Common myeloid progenitor, CD34-positive (primary cell): ENCODE measurements at places on chromosomes 11 and 22.
A peak's percentile ranks its signal among the peaks of the same experiment; 100 is the strongest.

DNA sequence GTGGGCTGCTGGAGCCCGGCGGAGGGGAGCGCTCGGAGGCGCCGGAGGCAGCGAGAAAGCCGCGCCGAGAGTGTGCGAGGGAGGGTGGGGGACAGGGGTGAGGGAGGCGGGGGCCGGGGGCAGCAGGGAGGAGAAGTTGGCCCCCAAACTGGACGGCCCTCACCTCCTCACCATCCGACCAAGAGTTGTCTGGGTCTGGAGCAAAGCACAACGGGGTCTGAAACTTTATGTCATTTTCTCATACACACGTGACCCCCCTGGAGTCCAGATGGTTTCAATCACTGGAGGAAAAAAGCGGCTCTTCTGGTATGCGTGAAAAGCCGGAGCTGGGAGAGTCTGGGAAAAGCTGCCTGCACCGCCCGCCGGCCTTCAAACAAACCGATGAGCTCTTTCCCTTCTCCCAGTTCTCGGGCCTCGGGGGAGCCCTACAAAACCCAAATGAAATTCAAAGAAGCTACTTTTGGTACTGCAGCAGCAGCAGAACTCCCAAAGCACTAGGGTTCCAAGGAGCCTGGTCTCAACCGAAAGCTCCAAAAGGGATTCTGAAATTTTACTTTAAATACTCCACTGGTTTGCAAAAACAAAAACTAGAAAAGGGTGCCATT is 39.7 kb upstream of the AKIP1 start:
- no peak overlapping the region for H3K27ac ChIP-seq
- H3K36me3 ChIP-seq, result no peaks in the 10 kb centered on the region
- DNase-seq, result no peak
- H3K4me1 ChIP-seq, result peaks cover 4% of the 10 kb centered on the region
- peak overlapping the region; percentile 67 for H3K4me3 ChIP-seq
- H3K27me3 ChIP-seq, result peaks cover 20% of the 10 kb centered on the region

DNA sequence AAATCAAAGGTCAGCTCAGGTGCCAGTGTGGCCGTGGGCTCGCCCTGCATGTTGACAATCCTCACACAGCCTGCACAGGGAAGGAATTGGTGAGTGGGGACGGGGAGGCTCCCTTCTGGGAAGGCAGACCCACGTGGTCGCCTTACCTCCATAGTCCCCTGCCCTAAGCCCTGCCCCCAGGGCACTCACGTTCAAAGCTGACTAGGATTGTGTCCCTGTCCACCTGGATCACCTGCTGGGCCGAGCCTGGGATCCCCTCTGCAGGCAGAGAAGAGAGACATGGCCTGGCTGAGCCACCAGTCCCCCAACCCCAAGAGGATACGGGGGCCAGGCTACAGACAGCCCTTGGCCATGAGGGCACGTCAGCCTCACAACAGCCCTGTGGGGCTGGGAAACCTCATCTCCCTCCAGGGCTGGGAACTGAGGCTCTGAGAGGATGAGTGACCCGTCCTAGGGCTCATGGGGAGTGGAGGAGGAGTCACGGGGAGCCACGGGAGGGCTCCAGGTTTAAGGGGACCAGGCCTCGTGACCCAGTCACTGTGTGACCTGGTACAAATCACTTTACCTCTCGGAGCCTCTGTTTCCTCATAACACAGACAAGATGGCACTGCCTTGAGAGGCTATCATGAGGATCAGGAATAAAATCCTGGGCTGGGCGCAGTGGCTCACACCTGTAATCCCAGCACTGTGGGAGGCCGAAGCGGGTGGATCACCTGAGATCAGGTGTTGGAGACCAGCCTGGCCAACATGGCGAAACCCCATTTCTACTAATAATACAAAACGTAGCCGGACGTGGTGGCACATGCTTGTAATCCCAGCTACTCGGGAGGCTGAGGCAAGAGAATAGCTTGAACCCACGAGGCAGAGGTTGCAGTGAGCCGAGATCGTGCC is 12.1 kb upstream of the SF1 start:
- H3K36me3 ChIP-seq, result peaks cover 2% of the 10 kb centered on the region
- DNase-seq, result no peak
- H3K4me3 ChIP-seq, result no peak overlapping the region
- no peak overlapping the region for H3K27ac ChIP-seq

DNA sequence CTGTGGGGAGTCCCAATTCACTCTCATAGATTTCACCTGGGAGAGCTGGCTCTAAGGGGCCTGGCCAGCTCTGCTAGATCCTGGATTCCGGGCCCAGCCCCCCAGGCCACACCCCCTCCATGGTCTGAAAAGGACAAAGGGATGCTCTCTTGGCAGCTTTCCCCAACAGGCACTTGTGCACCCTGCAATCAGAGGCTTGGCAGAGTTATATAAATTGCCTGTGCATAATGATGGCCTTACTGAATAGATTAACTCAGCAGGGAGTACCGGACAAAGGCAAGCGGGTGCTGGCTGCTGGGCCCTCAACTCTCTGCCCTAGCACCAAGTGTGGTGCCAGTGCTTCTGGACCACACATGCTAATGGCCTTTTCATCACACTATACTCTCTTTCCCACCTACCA is 461.6 kb downstream of the BUD13 start:
- no peaks in the 10 kb centered on the region for H3K4me1 ChIP-seq
- no peak overlapping the region for H3K27ac ChIP-seq
- no peak for DNase-seq
- H3K36me3 ChIP-seq, result no peaks in the 10 kb centered on the region
- H3K4me3 ChIP-seq, result no peak overlapping the region

GRCh38 chr22:37560608-37561211 is 430 bp downstream of the CDC42EP1 start:
- H3K27me3 ChIP-seq, result peaks cover 21% of the 10 kb centered on the region
- no peak overlapping the region for H3K27ac ChIP-seq
- no peak for DNase-seq
- H3K36me3 ChIP-seq, result no peaks in the 10 kb centered on the region
- peaks cover 23% of the 10 kb centered on the region for H3K4me1 ChIP-seq

DNA sequence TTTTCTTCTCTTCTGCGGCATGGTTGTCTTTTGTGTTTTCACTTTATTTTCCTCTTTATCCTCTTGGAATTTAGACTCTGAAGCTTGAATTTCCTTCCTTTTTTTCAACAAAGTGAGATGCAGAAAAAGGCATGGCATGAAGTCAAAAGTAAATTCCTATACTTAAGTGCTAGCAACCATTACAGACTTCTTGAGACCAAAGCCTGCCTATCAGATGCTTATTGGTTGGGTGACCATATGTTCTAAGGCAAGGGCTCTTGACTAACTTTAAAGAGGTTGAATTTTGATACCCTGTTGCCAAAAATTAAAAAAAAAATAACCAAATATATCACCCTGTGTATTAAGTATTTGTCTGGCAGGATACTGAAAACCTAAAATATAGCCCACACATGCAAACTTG is 237.4 kb downstream of the TMEM135 start:
- H3K36me3 ChIP-seq, result no peaks in the 10 kb centered on the region
- H3K4me3 ChIP-seq, result no peak overlapping the region
- no peaks in the 10 kb centered on the region for H3K4me1 ChIP-seq
- no peaks in the 10 kb centered on the region for H3K27me3 ChIP-seq
- H3K27ac ChIP-seq, result no peak overlapping the region
- DNase-seq, result no peak

DNA sequence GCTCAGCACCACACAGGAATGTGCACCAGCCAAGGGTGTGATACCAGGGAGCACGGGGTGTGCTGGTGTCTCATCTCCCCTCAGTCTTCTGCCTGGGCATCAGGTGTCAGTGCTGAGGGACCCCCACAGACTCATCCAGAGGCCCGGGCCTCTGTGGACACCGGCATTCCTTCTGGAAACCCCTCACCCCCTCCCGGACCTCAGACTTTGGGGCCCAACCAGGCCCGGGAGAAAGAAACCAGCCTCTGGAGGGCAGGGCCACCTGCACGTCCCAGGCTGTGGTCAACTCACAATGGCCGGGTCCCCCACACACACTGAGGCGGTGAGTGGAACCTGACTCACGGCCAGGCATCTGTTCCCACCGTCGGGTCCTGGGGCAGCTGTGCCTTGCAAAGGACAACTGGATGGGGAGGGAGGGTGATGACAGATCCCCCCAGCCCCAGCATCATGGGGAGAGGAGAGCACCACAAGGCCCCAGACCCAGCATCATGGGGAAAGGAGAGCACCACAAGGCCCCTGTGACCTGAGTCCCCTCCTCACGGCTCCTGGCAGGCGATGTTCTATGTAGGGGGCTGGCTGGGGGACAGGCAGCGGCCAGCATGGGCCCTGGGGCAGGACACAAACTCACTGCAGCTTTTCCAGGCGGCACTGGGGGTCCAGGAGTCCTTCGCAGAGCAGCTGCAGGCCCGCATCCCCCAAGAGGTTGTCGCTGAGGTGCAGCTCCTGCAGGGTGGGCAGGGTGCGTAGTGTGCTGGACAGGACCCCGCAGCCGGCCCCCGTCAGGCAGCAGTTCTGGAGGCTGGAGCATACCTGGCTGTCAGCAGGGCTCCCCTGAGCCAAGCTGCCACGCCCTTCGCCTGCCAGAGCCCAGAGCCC is 7.6 kb downstream of the RNH1 start:
- DNase-seq, result no peak
- H3K27me3 ChIP-seq, result no peaks in the 10 kb centered on the region

DNA sequence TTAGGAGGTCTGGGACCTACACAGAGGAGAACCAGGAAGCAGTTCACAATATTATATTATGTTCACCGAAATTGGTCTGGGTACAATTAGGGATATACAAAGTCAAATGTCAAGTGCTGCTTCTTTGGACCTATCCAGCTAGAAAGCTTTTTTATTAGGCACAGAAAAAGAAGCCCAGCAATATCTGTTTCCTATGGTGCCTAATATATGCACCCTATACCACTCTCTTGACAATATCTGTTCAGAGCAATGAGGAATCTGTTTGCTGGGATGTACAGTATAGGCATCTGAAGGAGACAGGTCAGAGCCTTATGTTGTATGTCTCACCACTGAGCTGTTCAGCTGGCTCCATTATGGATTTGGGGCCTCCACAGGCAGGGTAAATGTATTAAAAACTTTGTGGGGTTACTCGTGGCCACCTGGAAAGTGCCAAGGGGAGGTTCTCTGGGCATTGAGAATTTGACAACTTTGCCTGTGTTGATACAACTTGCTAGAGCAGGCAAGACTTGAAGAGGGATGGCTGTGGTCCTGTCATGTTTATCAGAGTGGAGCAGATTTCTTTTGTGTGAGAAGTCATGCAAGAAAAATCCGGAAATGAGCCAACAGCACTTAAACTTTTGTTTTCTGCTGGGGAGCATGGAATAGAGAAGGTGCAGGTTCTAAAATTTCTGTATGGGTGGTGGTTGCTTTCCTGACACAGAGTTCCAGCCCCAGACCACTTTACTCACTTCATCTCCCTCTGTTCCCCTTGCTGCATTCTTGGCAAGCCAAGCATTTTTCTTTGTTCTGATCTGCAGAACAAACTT is 10.1 kb downstream of the STIM1 start:
- H3K4me3 ChIP-seq, result no peak overlapping the region
- peak; percentile 87 for DNase-seq
- H3K4me1 ChIP-seq, result peaks cover 65% of the 10 kb centered on the region
- H3K36me3 ChIP-seq, result no peaks in the 10 kb centered on the region
